ENCODE measurements at places on chromosomes 6 and 20.

- DNase-seq, result no peak
Measured at GRCh38 chr6:75864446-75864845, 115.4 kb downstream of the MYO6 start.

- no peak for DNase-seq
Measured at GRCh38 chr6:6039946-6040509, 33.3 kb upstream of the NRN1 start.

DNA sequence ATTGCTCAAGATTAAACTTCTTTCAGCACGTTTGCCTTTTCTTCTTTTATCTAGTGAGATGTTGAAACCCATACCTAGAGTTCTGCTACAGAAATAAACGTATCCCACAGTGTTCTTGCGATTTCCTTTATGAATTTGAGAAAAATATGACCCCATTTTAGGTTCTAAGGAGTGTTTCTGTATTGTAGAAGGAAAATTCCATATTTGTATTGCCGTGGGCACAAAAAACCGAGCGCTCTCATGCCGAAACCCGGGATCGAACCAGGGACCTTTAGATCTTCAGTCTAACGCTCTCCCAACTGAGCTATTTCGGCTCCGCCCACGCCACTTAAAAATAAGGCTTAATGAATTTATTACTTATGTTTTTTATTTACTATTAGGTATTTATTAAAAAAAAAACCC is 23.7 kb downstream of the ZNF311 start:
- peak; percentile 67 for DNase-seq

- DNase-seq, result no peak
Measured at GRCh38 chr20:34282041-34282440, 21.1 kb downstream of the AHCY start.

- no peak for DNase-seq
Measured at GRCh38 chr6:149846321-149846720, 17.8 kb downstream of the LRP11 start.

GRCh38 chr20:44728801-44729443 is 13.8 kb downstream of the CCN5 start:
- peak; percentile 83 for DNase-seq

GRCh38 chr20:51960047-51960675 is 157.8 kb upstream of the SALL4 start:
- no peak for DNase-seq

GRCh38 chr6:14802514-14803160 is 443.2 kb upstream of the JARID2 start:
- no peak for DNase-seq

DNA sequence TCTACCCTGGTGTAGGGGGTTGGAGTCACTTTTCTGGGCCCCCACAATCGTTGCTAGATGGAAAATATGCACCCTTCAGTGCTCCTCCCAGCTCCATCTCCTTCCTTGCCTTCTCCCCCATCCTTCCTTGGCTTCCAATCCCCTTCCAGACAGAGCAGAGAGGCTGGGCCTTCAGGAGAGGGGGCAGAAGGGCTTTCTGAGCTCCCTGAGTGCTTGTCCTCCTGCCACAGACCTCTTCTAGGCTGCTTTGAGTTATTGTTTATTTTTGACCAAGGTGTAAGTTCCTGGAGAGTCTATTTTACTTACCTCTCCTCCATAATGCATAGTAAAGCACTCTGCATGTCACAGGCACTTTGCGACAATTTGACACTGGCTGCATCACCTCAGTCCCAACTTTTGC is 96.4 kb upstream of the CNKSR3 start:
- no peak for DNase-seq

All from islet precursor cell (in vitro differentiated cells).